ENCODE measurements at places on chromosomes 3 and 15. TPM values are rescaled to one million over a fixed set of nuclear protein-coding genes. Genes with fewer than 3 reads are reported as not detected.

EAF2 gene
- total RNA-seq, result 2.2 TPM

RASL12 gene
- 13.9 TPM for total RNA-seq

PPARG gene
- 146 TPM for total RNA-seq

GATA2 gene
- 1.8 TPM for total RNA-seq
